ENCODE measurements at places on chromosomes 12 and 14.

GRCh38 chr12:65022421-65022820 lies 98.7 kb downstream of the WIF1 start:
- no peak for DNase-seq

GRCh38 chr12:124940393-124941169 lies 26.1 kb upstream of the UBC start:
- DNase-seq: peak; percentile 80

DNA sequence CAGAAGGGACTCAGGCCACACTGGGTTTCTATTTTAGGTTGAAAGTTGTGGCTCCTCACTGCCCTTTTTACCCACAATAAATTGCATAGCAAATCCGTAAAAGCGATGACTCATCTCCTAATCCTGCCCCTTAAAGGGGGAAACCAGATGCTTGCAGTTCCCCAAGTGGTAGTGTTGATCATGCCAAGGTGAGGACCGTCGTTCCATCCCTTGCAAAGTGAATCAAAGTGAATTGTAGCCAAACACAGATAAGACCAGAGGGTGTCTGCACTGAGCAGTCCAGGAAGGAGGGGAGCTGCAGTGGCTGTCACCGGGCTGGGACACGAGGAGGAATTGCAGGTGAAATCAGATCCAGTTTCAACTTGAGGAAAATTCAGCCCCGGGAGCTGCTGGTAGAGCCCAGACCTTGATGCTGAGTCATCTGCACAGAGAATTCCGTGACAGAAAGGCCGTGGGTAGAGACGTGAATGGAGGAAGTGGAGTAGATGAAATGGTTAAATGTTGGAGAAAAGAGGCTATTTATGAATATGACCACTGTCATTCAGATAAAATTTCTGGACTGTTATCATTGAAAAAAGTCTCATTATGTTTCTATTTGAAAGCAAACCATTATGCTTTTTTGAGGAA lies 44.2 kb upstream of the MMP17 start:
- no peak for DNase-seq

DNA sequence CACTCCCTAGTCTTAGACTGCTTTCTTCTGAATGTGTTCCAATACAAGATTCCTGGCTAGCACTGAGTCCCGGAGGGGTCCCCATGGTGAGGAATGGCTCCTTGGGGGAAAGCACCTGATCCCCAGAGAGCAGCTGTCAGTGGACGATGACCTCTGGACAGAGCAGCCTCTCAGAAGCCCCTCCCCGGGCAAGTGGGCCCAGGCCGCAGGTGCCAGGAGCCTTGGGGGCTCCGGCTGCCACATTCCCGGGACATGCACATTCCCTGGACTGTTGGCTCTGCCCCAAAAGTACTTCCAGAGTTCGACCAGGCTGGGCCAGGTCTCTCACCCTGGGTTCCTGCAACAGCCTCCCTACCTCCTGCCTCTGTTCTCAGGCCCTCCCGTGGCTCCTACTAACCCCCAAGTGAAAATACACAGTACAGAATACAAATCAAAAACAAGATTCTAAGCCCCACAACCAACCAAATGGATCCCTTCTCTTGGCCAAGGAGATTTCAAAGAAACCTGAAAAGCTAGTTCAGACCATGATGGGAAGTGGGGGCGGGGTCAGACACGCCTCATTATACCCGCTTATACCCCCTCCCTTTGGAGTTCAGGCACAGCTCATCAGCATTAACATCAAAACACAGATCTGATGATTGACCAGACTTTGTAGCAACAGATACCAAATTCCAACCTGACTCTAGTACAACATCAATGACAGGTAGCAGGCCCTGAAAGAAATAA lies 23.3 kb upstream of the BTBD6 start:
- DNase-seq: no peak

DNA sequence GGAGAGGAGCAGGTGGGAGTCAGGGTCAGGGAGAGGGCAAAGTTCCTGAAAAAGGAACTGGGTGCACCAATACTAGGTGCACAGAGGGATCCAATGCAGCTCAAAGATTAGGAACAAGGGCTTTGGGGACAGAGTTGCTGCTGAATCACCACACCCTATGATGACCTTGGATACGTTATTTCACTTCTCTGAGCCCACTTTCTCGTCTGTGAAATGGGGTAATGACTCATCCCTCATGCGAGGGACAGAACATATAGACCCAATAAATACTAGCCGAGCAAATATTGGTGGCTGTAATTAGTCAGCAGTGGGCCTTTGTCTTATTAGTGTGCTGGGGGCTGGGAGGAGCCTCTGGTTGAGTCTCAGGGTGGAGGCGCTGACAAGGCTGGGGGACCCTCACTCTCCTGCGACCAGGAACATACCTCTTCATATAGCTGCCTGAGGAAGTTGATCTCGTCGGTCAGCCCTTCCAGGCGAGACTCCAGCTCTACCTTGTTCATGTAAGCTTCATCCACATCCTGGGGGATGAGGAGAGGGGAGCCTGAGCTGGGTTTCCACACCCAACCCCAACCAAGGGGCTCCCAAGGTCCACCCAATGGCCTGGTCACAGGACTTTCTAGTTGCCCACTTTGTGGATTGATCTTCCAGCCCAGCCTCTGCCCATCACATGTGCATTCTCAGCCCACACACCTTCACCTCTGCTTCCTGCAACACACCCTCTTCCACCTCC lies 4.5 kb downstream of the KRT8 start:
- DNase-seq: peak; percentile 59

GRCh38 chr14:96979611-96980074 lies 182.5 kb downstream of the VRK1 start:
- no peak for DNase-seq
